ENCODE measurements at places on chromosomes 6 and 20.

DNA sequence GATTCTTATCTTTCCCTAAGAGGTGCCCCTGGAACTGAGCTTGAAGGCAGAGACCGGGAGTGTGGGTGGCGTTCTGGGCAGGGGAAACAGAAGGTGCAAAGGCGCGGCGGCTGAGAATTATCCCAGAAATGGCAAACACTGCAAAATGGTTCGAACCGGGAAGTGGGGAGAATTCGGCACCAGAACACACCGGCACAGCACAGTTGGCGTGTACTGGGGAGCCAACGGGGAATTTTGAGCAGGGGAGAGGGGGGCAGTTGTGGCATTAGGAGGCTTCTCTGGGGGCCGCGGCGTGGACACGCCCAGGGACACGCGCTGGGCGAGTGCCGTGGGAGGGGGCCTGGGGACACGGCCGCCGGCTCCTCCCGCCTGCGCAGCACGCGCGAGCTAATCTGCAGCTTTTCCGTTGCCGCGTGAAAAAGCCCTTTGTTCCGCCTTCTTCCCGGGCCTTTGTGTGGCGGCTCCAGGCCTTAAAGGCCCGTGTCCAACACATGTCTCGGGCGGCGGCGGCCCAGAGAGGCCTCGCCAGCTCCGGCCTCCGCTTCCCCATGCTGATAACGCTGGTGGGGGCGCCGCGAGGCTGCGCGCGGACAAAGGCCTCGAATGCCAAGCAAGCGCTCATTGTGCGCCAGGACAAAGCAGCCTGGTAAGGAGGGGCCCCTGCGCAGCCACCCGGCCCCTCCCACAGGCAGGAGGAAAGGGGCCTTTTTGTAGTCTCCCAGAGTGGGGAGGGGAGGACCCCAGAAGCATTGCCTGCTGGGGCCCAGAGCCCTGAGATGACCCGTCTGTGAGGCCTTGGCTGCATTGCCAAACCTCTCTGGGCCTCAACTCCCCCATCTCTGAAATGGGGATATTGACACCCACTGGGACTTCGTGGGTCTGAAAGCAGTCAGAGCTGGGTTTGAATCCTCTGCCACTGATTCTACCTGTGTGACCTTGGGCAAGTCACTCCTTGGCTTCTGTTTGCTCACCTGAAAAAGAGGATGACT, 82.8 kb downstream of the CD40 start:
- DNase-seq = no peak

DNA sequence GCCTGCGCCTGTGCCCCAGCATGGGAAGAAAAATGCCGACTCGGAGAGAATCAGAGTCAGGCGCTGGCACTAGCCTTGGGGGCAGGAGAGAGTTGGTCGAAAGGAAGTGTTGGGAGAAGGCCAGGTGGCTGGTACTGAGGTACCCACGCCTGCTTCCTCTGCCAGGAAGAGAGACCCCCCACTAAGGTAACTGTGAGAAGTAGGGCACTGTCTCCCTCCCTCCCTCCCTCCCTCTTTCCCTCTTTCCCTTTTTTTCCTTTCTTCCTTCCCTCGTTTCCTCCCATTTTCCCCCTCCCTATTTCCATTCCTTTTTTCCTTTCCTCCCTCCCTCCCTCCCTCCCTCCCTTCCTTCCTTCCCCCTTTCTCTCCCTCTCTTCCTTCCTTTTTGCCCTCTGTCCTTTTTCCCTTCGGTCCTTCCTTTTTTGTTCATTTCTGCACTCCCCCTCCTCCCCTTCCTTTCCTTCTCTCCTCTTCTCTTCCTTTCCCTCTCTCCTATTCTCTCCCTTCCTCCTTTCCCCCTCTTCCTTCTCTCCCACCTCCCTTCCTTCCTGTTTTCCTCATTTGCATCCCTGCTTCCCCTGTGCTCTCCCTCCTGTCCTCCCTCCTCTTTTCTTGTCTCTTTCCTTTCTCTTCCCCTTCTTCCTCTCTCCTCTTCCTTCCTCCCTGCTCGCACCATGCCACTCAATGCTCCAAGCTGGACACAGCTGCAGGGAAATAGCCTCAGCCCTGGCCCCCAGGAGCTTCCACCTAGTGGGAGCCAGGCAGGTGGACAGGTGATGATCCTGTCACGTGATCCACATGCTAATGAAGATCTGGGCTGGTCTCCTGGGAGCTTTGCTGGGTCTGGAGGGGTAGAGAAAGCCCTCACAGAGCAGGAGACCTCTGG, 148.0 kb downstream of the DHX35 start:
- DNase-seq = no peak

DNA sequence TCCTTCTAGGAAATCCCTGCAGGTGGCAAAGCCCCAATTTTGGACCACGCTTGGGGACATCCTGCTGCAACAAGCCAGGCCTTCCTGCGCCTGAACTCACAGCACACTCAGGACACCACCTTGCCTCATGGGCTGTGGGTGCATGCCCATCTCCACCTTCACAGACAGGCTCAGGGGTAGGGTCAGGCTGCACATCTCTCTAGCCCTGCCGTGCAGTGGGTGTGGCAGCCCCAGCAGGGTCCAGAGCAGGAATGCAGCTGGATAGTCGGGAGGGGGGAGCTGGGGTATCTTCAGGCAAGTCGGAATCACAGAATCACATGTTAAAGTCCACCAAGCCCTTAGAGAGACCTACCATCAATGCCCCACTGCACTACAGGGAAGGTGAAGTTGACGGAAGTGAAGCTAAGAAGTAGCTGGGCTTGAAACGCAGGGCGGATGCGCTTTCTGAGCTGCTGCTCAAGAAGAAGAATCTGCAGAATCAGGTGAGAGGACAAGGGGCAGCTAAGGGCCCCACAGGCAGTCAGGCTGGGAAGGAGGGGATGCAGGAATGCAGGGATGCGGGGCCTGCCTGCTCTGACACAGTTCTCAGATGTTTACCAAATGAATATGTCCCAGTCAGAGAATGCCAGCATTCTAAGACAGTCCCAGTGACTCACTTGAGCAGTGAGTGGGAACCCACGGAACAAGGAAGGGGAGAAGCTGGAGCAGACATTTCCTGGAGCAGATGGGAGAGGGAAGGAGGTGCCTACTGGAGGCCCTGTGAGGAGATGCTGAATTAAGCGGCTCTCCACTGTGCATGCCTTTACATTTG, 11.3 kb downstream of the SERPINB6 start:
- DNase-seq = no peak

- DNase-seq = no peak
These were observed 63.7 kb downstream of the KCNB1 start for GRCh38 chr20:49418809-49419208.

- no peak for DNase-seq
These were observed 24.8 kb downstream of the RREB1 start for GRCh38 chr6:7132398-7133035.

DNA sequence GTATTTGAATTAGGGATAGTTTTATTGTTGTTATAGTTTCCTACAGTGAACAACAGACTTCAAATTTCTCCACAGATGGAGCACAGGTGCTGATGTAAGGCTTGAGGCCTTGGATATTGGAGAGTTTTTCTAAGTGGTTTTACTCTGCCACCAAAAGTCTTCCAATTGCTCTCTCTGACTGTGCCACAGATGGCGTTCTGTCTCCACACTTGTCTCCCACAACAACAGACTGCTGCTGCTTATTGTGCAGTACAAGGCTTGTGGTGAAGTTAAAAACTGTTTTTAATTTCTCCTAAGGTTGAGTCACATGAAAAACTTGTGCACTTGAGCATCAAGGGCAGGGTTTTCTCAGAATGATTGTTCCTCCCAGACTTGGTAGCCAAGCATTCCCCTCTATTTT, 460.9 kb upstream of the KHDRBS2 start:
- DNase-seq = no peak

- DNase-seq = no peak
These were observed 33.5 kb downstream of the RPP21 start for GRCh38 chr6:30378290-30378937.

DNA sequence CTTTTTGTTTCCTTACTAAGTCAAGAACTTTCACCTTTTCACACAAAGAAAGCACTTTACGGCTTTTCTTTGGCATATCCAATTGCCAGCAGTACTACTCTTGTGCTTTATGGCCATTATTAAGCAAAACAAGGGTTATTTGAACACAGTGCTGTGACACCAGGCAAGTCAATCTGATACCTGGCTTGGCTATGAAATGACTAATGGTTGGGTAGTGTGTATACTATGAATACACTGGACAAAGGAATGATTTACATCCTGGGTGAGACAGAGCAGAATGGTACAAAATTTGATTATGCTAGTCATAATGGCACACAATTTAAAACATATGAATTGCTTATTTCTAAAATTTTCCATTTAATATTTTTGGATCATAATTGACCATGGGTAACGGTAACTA, 22.1 kb upstream of the ADGRF1 start:
- no peak for DNase-seq

DNA sequence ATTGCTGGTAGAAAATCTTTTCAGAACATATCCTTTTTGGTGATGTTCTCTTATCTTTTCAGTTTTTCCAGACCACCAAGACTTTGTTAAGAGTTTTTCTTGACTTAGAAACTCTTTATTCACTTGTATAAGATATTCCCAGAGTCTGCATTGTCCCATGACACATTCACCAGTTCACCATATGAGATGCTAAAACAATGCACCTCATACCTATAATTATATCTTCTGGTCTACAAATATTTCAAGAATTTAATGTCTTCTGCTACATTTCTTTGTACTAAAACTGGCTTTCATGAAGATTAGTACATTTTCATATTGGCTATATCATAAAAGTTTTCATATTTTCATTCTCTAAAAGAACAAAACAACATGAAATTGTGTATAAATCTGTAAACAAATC, 111.3 kb downstream of the ADGRG6 start:
- DNase-seq = no peak

DNA sequence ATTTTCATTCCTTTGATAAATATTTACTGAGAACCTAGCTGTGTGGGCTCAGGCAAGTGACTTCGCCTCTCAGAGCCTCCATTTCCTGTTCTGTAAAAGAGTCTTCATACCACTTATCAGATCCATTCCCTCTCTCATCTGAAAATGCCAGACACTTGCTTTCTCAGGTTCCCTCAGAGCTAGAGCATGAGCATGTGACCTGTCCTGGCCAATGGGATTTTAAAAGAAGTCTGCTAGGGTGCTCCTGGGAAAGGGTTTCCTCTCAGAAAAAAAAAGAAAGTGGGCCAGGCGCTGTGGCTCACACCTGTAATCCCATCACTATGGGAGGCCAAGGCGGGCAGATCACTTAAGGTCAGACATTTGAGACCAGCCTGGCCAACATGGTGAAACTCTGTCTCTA, 5.3 kb downstream of the KCNB1 start:
- no peak for DNase-seq

DNA sequence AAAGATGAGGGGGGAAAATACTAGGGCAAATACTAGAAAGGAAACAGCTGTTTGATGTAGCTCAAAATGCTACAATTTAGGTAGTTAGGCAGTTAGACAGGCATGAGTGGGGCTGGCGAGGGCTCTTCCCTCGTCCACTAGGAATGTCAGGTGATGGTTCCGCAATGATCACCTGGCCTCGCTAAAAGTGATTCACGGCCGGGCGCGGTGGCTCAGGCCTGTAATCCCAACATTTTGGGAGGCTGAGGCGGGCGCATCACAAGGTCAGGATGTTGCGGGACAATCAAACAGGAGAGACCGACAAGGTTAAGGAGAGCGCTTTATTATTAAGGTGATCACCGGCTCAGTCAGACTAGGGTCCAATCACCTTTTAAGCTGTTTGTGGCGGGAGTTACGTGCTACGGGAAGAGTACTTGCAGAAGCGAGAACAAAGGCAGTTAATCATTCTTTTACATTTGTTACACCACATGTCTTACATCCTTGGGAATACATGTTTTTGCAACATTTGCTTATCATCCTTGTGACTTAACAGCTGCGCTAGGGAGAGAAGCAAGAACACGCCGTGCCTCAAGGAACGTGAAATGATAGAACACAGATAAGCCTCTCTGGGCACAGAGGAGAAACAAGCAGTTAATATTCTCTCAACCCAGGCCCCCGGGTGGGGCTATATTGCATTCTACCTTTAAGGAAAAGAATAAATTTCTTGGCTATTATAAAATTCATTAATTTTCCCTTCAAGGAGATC, 1025.4 kb downstream of the EYS start:
- DNase-seq = no peak

GRCh38 chr6:39887692-39888450, 46.4 kb downstream of the MOCS1 start:
- DNase-seq = no peak

DNA sequence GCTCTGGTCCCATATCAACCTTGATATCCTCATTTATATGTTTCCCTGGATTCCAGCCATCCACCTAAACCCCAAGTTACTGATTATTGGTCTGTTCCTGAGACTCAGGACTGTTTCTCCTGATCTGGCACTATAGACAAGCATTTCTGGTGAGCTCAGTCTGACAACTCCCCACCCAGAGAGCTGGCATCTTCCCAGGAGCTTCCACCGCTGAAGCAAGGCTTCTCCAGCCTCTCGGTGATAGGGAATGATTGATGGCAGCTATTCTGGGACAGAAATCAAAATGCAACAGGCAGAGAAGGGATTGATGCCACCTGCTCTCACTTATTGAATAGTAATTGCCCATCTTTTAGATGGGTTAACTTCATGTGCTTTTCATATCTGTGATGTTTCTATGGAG, 169.7 kb upstream of the GGTLC1 start:
- no peak for DNase-seq

GRCh38 chr6:164694386-164694785, 615.0 kb downstream of the C6orf118 start:
- no peak for DNase-seq

GRCh38 chr20:44728801-44729443, 13.8 kb downstream of the CCN5 start:
- peak; percentile 60 for DNase-seq

GRCh38 chr6:169131390-169131789, 122.3 kb downstream of the THBS2 start:
- no peak for DNase-seq

DNA sequence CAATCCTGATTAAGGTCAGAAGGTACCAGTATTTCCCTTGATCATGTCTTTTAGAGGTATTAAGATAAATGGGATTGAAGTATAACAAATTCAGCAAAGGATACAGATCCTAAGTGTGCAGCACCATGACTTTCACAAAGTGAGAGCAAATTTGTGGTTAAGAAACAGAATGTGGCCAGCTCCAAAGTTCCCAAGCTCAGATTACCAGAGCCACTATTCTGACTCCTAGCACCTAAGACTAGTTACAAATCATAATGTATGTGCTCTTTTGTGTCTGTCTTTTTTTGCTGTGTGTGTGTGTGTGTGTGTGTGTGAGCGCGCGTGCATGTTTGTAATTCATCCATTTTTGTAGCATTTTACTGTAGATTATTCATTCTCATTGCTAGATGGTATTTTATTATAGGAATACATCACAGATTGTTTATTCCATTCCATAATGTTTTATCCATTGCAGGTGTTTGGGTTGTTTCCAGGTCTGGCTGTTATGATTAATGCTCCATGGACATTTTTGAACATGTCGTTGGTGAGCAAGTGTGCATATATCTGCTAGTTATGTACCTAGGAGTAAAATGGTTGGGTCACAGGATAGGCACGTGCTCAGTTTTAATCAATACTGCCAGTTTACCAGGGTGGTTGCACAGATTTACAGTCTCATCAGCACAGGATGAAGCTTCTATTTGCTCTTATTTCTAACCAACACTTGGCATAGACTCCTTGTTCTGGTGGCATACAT, 314.0 kb upstream of the JAG1 start:
- DNase-seq = no peak

Measured in NCI-H1092 (cell line).